ENCODE measurements at places on chromosomes 5 and 9. TPM values are rescaled to one million over a fixed set of nuclear protein-coding genes. Genes with fewer than 3 reads are reported as not detected.

Gene SOHLH1
- total RNA-seq, result not detected

Gene TPRN
- 11.9 TPM for total RNA-seq

Gene LCN1
- not detected for total RNA-seq

Gene NEURL1B
- total RNA-seq, result 0.20 TPM

Gene COL15A1
- 6.8 TPM for total RNA-seq

Gene ST8SIA4
- total RNA-seq, result 0.78 TPM

Gene FBXL17
- 14.3 TPM for total RNA-seq

Gene MYOZ3
- 0.39 TPM for total RNA-seq

Gene CARTPT
- not detected for total RNA-seq

Gene KCNT1
- not detected for total RNA-seq

Gene MVB12B
- total RNA-seq, result 1.2 TPM

Gene ERP44
- 13.7 TPM for total RNA-seq

Gene LCN15
- not detected for total RNA-seq

Gene CYFIP2
- 15.1 TPM for total RNA-seq

Gene DDX4
- not detected for total RNA-seq

Gene ACSL6
- total RNA-seq, result not detected

Gene GRM6
- total RNA-seq, result not detected

Gene AGPAT2
- 39.7 TPM for total RNA-seq

Gene CNTNAP3B
- total RNA-seq, result not detected

Gene IL9
- not detected for total RNA-seq

Gene IFNB1
- total RNA-seq, result not detected

Gene NOL8
- 33.8 TPM for total RNA-seq

Gene RASGEF1C
- not detected for total RNA-seq

Gene NR5A1
- not detected for total RNA-seq

Gene WDR38
- not detected for total RNA-seq

Gene ADAMTS16
- total RNA-seq, result 2.9 TPM

Gene NFIB
- 57.3 TPM for total RNA-seq

Gene PCDHGA9
- total RNA-seq, result 4.3 TPM

Gene GCNT4
- total RNA-seq, result 0.39 TPM

Gene PCDHGB3
- total RNA-seq, result 2.2 TPM

Gene TNFSF8
- total RNA-seq, result not detected

Gene LCP2
- total RNA-seq, result not detected

Gene SLC44A1
- total RNA-seq, result 93.0 TPM

Gene PCA3
- total RNA-seq, result under 0.01 TPM

Gene VAV2
- total RNA-seq, result 11.8 TPM

Gene COL23A1
- not detected for total RNA-seq

Gene SKIC3
- total RNA-seq, result 126 TPM

Gene EPB41L4B
- total RNA-seq, result under 0.01 TPM

Gene SPINK7
- total RNA-seq, result not detected

Gene UBE2B
- 30.7 TPM for total RNA-seq

Gene UGT3A1
- not detected for total RNA-seq

Gene IL13
- total RNA-seq, result under 0.01 TPM

Gene SPAG8
- total RNA-seq, result 2.2 TPM
